K562 (cell line): ENCODE measurements at places on chromosomes 7 and 10.

GRCh38 chr10:110784198-110784597 lies 87.5 kb upstream of the PDCD4 start:
- DNase-seq = no peak

DNA sequence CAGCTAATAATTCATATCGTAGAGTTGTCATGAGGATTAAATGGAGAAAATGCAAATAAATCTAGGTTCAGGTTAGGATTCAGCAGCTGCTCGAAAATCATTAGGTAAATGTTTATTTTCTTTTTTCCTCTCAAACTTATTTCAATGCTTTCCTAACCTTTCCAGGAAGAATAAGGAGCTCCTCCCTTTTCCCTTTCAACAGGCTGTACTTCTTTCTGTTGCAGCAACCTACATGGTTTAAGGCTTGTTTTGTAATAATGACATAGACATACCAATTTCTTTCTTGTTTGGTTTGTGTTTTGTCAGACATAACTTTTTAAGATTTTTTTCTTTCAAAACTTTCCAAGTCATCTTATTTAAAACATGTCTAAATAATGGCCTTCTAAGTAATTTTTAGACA lies 18.2 kb downstream of the GPR141 start:
- DNase-seq = no peak

- no peak for DNase-seq
Measured at GRCh38 chr10:101270763-101271162, 41.5 kb upstream of the LBX1 start.

- DNase-seq = no peak
Measured at GRCh38 chr7:45102785-45103712, 8.4 kb downstream of the TBRG4 start.

DNA sequence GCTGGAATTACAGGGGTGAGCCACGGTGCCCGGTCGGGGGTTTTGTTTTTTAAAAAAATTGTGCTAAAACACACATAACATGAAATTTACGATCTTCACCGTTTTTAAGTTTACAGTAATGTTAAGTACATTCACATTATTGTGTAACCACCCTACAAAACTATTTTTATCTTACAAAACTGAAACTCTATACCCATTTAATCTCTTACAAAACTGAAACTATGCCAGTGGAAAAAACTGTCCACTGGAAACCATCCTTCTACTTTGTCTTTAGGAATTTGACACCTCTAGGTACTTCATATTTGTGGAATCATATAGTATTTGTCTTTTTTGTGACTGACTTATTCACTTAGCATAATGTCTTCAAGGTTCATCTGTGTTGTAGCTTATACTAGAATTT lies 1.0 kb upstream of the PSMC2 start:
- DNase-seq = no peak
